NCI-H1930 (cell line): ENCODE measurements at places on chromosomes 7 and 10.

DNA sequence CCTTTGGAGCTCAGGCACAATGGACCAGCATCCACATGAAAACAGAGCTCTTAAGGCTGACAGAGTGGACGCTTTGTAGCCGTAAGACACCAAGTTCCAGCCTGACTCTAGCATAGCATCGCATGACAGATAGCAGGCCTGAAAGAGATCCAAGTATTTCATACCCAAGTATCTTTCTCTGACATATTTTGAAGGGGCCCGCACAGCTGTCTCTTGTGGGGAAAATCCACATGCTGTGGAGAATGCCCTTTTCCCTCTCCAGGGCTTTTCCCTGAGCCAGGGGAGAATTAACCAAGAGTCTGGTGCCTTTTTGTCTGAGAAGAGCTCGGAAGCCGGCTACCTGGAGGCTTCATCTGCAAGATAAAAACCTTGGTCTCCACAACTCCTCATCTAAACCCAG is 51.0 kb downstream of the CFAP46 start:
- no peak for DNase-seq

DNA sequence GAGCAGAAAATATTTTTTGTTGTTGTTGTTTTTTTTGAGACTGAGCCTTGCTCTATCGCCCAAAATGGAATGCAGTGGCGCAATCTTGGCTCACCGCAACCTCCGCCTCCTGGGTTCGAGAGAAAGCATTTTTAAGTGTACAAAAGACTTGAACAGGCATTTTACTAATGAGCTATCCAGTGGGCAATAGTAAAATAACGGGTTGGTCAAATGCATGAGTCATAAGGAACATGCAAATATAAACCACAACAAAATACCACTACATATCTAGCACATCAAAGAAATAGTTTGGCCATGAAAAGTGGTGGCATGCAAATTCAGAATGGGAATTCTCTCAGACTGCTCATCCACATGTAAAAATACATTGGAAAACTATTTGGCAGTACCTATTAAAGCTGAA is 71.7 kb upstream of the TMEM106B start:
- no peak for DNase-seq

DNA sequence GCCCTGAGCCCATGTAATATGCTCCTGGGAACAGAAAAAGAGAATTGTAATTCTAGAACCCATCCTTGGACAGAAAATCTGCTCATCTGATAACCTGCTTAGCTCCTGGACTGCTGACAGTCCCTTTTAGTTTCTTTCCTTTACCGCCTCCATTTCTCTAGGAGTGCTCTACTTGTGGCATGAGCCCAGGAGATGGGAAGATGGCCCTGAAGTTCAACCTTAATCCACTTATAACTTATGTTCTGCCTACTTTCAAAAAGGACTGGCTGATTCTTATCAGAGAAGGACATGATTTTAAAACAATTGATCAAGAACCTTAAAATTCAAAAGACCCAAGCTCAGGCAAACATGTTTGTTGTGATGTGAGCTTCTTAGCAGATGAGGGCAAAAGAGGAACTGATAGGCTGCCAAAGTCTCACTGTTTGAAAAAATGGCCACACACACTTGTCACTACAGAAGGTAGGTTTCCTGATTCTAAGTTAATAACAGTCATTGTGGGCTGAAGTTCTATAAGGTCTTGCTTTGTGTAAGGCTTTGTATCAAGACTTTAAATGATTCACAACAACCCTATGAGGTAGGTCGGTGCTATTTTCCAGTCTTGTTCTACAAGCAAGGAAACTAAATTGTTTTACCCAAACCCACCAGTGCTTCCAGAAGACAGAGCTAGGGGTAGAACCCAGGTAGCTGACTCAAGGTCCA is 94.3 kb upstream of the AFAP1L2 start:
- no peak for DNase-seq

GRCh38 chr10:87875929-87876571 is 12.6 kb downstream of the PTEN start:
- no peak for DNase-seq

GRCh38 chr7:131692131-131692960 is 135.9 kb upstream of the PODXL start:
- peak; percentile 64 for DNase-seq

DNA sequence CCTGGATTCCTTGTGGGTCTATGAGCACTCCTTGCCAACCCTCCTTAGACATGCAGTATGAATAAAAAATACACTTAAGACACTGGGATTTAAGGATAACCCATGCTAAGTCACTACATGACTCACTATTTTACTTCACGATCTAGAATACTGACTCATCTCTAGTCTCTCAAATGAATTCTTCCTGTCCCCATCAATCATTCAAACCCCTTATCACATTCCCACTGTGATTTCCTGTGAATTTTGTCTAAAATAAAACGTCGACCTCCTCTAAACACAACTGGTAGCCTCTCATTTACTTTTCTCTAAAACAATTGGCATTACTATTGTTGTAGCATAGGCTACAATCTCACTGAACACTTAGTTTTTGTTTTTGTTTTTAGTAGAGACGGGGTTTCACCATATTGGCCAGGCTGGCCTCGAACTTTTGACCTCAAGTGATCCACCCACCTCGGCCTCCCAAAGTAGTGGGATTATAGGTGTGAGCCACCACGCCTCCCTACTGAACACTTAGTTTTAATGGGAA is 3.9 kb upstream of the IQUB start:
- no peak for DNase-seq

DNA sequence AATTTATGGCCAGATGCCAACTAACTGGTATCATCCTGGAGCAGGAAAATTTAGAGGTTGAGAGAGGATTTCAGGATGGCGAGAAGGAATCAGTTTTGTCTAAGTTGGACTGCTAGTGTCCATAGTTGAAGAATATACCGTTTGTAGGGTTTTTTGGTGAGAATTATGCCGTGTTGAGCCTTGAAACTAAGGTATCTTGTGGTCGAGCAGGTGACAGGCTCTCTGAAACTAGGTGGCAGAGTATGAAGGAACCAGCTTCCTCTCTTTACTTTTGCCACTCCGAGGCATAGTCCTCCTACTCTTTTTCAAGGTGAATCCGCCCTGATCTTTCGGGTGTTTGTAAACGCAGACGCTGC is 9.7 kb downstream of the MDFIC start:
- no peak for DNase-seq

GRCh38 chr10:47370015-47370767 is 13.9 kb downstream of the ZNF488 start:
- DNase-seq = no peak

- no peak for DNase-seq
These were observed 41.8 kb downstream of the APBB1IP start for GRCh38 chr10:26479766-26480492.

DNA sequence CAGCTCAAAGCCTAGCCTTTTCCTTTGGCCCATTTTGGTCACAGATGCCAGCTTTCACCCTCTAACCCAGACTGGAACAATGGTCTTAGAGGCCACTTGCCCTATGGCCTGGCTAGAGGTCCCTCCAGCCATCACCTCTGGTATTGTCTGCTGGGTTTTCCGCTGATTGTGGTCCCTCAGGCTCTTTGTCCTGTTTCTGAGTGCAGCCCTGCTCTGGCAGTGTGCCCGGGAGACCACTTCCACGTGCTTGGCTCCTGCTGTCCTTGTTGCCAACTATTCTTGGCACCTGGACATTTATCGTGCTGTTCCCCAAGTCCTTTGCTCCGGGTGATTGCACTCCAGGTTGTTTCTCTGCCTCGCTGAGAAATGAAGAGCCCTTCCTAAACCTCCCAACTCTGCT is 53.3 kb upstream of the FAM180A start:
- DNase-seq = no peak

GRCh38 chr7:93503088-93503487 is 71.4 kb downstream of the CALCR start:
- DNase-seq = no peak

- no peak for DNase-seq
These were observed 76.1 kb upstream of the KCNMA1 start for GRCh38 chr10:77713521-77714280.

- no peak for DNase-seq
These were observed 102.0 kb upstream of the RPA3 start for GRCh38 chr7:7820409-7820808.

- DNase-seq = no peak
These were observed 2.2 kb upstream of the ZNF92 start for GRCh38 chr7:65371468-65371867.

DNA sequence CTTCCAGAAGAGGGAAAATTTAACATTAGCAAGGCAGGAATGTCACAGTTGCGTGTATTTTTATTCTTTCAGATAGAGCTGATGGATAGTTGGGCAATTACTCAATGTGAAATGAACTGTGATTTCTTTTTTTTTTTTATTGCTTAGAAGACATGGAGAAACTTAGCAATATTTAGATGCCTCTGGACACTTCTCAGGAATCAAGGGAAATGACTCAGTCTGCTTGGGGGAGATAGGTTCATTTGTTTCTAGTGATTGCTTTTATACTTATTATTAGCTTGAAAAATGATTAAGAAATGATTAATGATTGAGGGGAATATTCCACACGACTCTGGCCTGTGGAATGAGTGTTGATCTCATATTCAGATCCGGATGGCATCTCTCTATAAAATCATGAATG is 33.1 kb upstream of the TBX20 start:
- no peak for DNase-seq

GRCh38 chr7:122298131-122298530 is 6.4 kb downstream of the FEZF1 start:
- DNase-seq = no peak

- no peak for DNase-seq
These were observed 72.9 kb upstream of the CAV2 start for GRCh38 chr7:116426428-116427156.

GRCh38 chr10:111161109-111161874 is 84.5 kb downstream of the ADRA2A start:
- DNase-seq = no peak

- DNase-seq = no peak
These were observed 204.6 kb upstream of the INHBA start for GRCh38 chr7:41907444-41907843.

- DNase-seq = no peak
These were observed 229.7 kb downstream of the CUX1 start for GRCh38 chr7:102047167-102047566.

- no peak for DNase-seq
These were observed 75.3 kb downstream of the NDUFB2 start for GRCh38 chr7:140771826-140772225.

GRCh38 chr10:74282848-74283210 is 131.8 kb downstream of the ADK start:
- DNase-seq = no peak

GRCh38 chr7:106947244-106947728 is 82.2 kb downstream of the PIK3CG start:
- DNase-seq = peak; percentile 60

- DNase-seq = no peak
These were observed 21.4 kb downstream of the CCAR1 start for GRCh38 chr10:68742397-68742796.

- DNase-seq = peak; percentile 23
These were observed 1.2 kb downstream of the CYREN start for GRCh38 chr7:135169141-135169963.

GRCh38 chr7:140778568-140778967 is 82.1 kb downstream of the NDUFB2 start:
- DNase-seq = no peak

- no peak for DNase-seq
These were observed 11.8 kb downstream of the RASGEF1A start for GRCh38 chr10:43254881-43255633.

DNA sequence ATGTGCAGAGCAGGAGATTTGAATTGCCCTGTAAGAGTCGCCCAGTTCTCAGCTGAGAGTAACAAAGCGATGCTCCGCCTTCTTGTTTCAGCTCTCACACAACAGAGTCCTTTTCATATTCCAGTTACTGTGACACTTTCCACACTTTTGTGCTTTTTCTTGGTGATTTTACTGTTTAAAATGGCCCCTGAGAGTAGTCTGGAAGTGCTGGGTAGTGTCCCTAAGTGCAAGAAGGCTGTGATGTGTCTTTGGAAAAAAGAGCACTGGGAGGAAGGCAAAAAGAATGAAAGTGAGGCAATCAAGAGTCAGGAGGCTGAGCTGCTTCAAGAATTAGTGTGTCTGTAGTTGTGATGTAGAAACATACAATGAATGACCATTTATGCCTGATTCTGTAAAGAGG is 201.2 kb upstream of the SEMA3E start:
- DNase-seq = no peak

DNA sequence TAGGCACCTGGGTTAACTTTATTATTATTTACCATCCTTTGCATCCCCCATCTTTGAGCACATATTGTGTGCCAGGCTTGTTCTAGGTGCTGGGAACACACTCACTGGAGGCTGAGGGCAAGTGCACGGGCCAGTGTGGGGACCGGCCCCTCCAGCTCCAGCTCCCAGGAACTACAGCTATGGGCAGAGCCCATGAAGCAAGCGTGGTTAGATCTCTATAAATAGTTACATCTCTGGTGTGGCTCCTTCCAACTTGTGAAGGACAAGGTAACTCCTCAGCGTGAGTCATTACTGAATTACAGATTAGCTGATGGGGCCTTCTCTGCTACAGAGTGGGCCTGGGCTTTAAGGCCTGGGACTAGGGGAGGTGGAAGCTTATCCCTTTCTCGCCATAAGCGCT is 583.5 kb downstream of the SDK1 start:
- DNase-seq = no peak

DNA sequence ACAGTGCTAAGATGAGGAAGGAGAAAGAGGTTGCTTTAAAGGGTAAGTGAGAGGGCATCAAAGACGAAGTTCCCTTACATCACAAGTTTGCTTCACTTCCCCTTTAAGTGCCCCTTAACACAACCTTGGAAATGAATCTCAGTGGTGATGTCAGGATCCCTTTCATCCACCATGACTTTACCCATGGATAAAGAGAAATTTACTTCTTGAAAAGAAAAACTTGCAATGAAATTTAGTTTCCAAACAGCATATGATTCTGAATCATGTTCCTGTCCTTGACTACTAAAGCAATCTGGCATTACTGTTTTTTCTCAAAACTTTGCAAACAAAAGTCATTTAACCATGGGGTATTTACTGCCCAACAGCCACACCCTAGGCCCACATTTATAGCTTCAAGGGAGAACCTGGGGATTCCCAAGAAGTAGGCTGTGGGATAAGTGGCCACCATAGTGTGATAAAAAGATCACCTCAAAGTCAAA is 135.9 kb downstream of the ITGB8 start:
- no peak for DNase-seq

GRCh38 chr7:148264933-148265557 is 325.5 kb upstream of the C7orf33 start:
- DNase-seq = peak; percentile 24

- DNase-seq = no peak
These were observed 155.7 kb downstream of the JAZF1 start for GRCh38 chr7:28024786-28025334.

DNA sequence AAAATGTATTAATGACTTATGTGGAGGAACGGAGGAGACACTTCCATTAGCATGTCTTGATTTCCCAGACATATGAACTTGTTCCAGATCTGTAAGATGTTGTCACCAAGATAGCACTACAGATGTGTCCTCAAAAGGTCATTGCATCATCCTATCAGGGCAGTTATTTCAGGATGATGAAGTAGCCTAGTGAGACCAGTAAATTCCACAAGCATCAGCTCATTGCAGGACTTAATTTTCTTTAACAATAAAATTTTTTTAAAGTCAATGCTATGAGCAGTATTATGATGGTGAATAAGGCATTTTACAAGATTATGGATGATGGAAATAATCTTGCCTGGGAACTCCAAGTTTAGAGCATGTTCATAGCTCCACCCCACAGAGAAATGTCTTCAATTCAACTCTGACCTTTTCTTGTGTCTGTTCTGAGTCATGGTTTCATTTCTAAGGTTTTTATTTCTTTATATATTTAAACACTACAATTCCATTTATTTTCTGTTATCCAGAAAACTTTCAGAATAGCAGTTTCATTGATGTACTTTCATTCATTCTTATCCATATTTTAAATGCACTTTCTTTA is 1203.3 kb upstream of the CELF2 start:
- no peak for DNase-seq
